NCI-H1417 (cell line): ENCODE measurements at places on chromosomes 11 and 22.

DNA sequence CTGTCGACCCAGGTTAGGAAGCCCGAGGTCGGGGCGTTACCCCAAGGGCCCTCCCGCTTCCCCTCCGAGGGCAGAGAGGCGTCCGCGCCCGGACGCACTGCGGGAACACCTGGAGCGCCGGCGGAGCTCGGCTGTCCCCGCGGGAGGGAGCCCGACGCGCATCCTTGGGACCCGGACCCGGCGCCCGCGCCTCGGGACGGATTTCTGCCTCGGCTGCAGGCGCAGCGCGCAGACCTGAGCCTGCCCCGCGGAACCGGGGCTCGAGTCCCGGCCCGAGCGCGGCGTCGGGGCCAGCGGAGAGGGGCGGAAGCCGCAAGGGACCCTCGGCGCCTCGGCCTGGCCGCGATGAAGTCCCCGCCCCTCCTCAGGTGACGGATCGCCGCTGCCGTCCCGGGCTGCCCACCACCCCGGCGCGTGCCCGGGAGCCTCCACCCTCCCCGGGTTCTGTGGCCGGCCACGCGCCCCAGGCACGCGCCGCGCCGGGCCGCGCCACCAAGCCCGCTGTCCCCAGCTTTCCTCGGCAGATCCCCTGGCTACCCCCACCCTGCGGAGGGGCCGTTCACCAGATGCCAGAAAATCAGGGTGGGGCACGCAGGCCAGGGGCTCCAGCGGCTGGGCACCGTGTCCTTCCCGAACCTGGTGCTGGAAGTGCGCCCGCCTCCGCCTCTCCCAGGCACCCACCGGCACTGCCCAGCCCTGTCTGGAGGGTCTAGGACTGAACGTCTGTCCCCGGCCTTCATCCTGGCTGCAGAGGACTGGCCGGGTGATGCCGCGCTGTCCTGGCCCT is 410 bp downstream of the GLB1L3 start:
- no peak for DNase-seq

GRCh38 chr11:28964811-28965210 is 856.6 kb downstream of the METTL15 start:
- no peak for DNase-seq

DNA sequence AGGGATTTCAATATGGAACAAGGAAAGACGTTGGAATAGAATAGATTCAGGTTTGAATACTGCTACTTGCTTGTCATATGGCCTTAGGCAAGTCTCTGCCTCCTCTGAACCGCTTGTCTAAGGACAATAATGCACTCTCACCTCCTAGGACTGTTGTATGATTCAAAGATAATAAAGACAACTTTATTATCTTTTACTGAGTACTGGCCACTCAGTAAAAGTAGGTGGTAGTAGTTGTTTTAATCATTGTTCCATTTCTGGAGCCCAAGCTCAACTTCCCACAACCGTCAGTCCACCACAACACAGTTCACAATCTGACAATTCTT is 134.2 kb downstream of the ME3 start:
- DNase-seq: no peak

GRCh38 chr11:3091846-3092602 is 34.8 kb upstream of the CARS1 start:
- peak; percentile 76 for DNase-seq

GRCh38 chr11:34850334-34850733 is 65.8 kb downstream of the APIP start:
- no peak for DNase-seq

GRCh38 chr11:78304201-78304600 is 113.4 kb downstream of the GAB2 start:
- DNase-seq: no peak

- DNase-seq: no peak
Observed at GRCh38 chr11:8285228-8285627, 21.6 kb upstream of the LMO1 start.

DNA sequence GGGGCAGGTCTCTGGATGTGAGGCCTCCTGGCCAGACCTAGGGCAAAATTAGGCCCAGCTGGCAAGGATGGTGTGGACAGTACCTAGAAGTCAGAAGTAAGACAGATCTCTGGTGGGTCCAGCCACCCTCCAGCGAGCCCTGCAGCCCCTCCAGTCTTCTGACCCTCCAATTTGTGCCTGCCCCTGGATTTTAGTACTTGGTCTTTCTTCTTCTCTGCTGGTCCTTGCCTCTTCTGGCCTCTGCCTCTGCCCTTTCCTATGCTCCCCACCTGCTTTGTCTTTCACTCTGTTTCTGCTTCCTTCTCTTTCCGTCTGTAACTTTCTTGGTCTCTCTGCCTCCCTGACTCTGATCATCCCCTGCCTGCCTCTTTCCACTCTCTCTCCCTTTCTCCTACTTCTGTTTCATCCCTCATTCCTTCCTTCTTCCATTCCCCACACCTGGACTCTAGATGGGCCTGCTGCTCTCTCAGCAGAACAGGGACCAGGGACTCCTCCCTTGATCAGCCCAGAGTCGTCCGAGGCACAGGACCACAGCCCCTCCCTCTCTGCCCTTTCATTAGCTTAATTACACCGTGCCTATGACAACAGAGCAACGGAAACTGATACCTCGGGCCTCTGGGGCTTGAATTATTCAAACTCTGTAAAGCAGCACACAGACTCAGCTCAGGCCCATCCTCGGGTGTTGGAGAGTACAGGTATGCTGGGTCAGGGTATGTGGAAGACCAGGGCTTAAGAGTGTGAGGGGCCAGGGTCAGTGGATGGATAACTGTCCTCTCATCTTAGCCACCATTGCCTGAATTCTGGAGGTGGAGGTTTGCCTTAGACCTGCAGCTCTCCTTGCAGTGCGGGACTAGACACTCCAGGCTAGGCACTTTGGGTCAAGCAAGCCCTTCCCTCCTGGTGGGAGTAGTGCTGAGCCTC is at the start of gene CHRNA10:
Gene CHRNA10, minus strand, starts transcription at position 51 of the 921 bp plus-strand sequence. CDS start 72 bp downstream, outside the sequence.
- peak; percentile 55 for DNase-seq

GRCh38 chr11:1763796-1764661 is at the start of gene CTSD:
Gene CTSD (minus strand): TSS chr11:1763927. CDS start chr11:1763859, 68 bp downstream.
- peak; percentile 90 for DNase-seq

DNA sequence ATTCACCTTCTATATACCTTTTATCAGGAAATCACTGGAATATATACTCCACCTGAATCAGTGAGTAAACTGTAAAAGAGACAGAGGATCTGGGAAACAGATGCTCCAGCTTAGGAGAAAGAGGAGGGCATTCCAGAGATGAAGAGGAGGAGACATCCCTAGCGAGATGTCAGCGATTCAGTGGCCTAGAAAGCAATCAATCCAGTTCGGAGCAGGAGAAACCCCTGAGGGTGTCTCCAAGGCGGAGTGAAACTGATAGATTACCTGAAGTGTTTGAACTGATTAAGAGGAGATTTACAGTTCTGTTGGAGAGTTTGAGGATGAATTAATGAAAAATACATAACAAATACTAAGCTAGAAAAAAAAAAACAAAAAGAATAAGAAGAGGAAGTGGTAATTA is 24.5 kb upstream of the TNRC6B start:
- DNase-seq: peak; percentile 67

DNA sequence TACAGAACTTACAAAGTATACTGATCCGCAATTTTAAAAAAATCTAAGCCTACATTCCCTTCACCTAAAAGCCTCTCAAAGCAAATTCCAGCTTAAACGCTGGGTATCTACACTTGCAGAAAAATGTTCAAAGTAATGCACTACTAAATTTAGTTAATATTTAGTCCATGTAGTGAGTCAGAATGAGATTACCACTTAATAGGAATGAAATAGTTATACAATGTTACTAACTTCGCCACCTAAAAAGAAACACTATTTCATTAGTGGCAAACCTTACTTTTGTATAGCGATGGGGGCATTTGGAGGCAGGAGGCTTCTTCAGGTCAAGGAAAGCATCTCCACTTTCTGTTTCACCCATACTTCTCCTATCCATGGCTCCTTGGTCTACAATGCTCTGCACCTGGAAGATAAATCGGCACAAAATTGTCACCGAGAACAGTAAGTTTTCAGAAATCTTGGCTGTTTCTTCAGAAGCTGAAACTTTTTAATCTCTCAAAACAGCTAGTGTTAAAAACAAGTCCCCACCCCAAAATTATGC is 1.2 kb downstream of the EIF4ENIF1 start:
- no peak for DNase-seq
